ENCODE measurements at places on chromosomes 4 and X.

DNA sequence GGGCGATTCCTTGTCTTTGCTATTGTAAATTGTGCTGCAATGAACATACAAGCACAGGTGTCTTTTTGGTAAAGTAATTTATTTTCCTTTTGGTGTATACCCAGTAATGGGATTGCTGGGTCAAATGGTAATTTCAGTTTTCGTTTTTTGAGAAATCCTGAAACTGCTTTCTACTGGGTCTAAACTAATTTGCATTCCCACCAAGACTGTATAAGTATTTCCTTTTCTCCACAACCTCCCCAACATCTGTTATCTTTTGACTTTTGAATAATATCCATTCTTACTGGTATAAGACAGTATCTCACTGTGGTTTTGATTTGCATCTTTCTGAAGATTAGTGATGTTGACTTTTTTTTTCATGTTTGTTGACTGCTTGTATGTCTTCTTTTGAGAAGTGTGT, 2506.0 kb downstream of the PCDH7 start:
- DNase-seq = no peak

- DNase-seq = no peak
Observed at GRCh38 chrX:47706575-47706974, 47.6 kb upstream of the UXT start.

DNA sequence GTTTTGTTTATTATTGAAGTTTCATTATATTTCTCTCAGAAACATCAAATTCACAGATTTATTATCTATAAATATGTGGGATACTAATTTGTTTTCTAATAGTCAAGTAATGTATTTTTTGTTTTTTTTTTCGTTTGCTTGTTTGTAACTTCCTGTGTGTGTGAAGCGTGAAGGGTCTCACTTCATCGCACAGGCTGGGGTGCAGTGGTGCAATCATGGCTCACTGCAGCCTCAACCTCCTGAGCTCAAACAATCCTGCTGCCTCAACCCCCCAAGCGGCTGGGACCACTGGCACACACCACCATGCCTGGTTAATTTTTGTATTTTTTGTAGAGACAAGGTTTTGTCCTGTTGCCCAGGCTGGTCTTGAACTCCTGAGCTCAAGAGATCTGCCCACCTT, 55.1 kb downstream of the SH3RF1 start:
- DNase-seq = no peak

DNA sequence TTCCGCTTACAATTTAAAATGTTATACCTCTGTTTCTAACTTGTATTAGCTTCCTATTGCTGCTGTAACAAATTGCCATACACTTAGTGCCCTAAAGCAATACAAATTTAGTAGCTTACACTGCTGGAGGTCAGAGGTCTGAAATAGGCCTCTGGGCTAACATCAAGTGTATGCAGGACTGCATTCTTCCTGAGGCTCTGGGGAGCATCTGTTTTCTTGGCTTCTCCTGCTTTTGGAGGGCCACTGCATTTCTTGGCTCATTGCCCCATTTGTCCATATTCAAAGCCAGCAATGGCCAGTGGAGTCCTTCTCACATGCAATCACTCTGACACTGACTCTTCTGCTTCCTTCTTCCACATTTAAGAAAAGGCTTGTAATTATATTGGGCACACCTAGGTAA, 639.8 kb upstream of the INTU start:
- DNase-seq = no peak

DNA sequence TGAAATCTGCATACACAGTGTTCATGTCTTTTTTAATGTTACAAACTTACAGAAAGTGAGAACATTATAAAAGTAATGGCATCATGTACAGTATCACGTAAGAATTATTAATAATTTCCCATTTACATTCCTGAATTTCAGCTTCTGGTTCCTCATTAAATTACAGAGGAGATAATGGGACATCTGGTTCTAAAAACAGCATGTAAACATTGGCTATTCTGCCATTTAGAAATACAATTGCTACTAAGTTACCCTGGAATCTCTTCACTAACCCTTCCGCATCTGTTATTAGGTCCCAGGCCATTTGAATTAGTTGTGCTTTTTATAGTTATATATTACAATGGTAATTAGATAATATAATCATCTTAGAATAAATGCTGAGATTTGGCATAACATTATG, 505.1 kb downstream of the FSTL5 start:
- no peak for DNase-seq
